ENCODE measurements at places on chromosomes 16 and 17. TPM values are rescaled to one million over a fixed set of nuclear protein-coding genes. Genes with fewer than 3 reads are reported as not detected.

The TP53TG3 gene
- not detected for total RNA-seq

The PRSS8 gene
- 1.5 TPM for total RNA-seq

The PRM2 gene
- not detected for total RNA-seq

The SRCIN1 gene
- total RNA-seq: not detected

The TAF1C gene
- 21.3 TPM for total RNA-seq

The ARL4D gene
- 0.97 TPM for total RNA-seq

The VAT1L gene
- 6.4 TPM for total RNA-seq

The TBC1D3 gene
- total RNA-seq: not detected

All from glomerular endothelial cell (primary cell).